ENCODE measurements at places on chromosomes 5 and 9.

DNA sequence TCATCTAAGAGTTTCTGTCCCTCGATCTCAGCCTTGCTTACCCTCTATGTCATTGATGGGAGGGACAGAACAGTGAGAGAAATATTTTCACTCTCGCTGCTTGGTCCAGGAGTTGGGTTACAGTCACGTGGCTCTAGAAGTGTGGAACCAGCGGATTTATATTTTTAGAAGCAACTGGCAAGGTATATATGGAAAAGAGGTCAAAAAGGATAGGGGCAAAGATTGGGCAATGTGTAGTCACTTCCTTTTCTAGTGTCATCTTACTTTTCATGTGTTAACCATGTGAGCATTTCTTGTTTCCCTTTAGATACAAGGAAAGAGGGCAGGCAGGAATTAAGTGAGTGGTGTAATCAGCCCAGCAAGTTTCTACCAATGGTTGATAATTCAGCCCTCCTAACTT, 111.5 kb upstream of the ZNF366 start:
- no peaks in the 10 kb centered on the region for H3K4me1 ChIP-seq
- no peak for DNase-seq
- H3K4me3 ChIP-seq, result no peak overlapping the region

DNA sequence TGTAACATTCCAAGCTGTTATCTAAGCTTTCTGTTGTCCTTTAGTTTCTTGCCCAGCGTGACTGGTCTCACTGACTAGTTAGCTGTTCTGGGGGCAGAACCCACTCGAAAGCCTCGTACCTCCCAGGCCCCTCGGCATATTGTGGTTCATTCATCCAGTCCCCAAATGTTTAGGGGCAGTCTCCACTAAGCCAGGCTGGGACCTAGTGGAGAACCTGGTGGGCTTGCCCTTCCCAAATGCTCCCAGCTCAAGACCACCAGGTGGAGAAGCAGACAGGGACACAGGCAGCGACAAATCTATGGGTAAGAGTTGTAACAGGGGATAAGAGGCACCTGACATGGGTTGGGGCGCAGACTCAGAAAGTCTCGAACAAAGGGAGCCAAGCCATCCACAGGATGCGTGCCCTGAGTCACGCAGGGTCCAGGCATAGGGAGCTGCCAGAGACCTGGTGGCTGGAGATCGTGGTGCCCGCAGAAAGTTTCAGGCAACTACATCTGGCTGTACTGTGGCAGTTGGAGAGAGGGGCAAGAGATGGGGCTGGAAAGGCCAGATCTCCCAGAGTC, 851 bp upstream of the EEIG1 start:
- peak overlapping the region; percentile 80 for H3K27ac ChIP-seq
- peak overlapping the region; percentile 30 for H3K4me3 ChIP-seq
- no peak for DNase-seq
- no peaks in the 10 kb centered on the region for H3K36me3 ChIP-seq

DNA sequence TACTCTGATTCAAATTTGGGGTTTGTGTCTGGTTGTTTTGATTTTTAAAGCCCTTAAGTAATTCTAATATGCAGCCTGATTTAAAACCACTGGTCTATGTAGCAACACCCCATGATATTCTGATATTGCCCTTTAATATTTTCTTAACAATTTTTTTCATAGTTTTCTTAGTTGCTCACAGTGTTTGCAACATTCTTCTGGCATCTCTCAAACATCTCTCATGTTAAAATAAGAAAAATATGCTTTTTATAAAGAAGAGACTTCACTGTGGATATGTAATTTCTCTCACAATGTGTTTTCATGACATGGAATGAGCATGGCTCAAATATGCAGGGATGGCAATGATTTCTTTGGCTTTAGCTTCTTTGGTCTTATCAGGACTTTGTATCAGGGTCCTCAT, 183.7 kb downstream of the TAF11L14 start:
- H3K27me3 ChIP-seq, result no peaks in the 10 kb centered on the region
- H3K27ac ChIP-seq, result no peak overlapping the region
- H3K4me1 ChIP-seq, result no peaks in the 10 kb centered on the region
- H3K36me3 ChIP-seq, result no peaks in the 10 kb centered on the region

- H3K4me1 ChIP-seq, result no peaks in the 10 kb centered on the region
- DNase-seq, result no peak
- H3K36me3 ChIP-seq, result no peaks in the 10 kb centered on the region
- H3K27ac ChIP-seq, result no peak overlapping the region
These were observed 130.9 kb downstream of the PALM2AKAP2 start for GRCh38 chr9:109910671-109911518.

- DNase-seq, result no peak
- no peak overlapping the region for H3K27ac ChIP-seq
- H3K27me3 ChIP-seq, result no peaks in the 10 kb centered on the region
- H3K36me3 ChIP-seq, result no peaks in the 10 kb centered on the region
- no peak overlapping the region for H3K4me3 ChIP-seq
These were observed 253.1 kb upstream of the PANK3 start for GRCh38 chr5:168832308-168832707.

DNA sequence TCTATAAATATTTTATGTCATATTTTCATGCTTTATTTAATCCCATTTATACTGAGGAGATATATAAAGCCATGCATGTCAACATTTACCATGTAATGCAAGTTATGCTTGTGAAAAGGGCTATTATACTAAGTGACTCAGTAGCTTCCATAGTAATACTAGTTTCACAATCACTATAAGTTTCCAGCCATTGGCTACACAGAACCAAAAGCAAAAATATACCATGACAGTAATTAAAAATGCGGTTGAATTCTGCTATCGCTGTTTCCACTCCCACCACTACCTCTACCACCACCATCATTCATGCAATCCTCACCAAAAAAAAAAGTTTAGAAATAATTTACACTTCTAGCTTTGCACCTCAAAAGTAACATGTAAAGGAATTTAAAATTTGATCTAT, 60.2 kb downstream of the MLLT3 start:
- H3K4me1 ChIP-seq, result peaks cover 9% of the 10 kb centered on the region
- H3K36me3 ChIP-seq, result no peaks in the 10 kb centered on the region
- DNase-seq, result no peak

GRCh38 chr9:70406434-70406862, 8.0 kb downstream of the KLF9 start:
- DNase-seq, result peak; percentile 64
- H3K4me3 ChIP-seq, result no peak overlapping the region
- H3K27ac ChIP-seq, result peak overlapping the region; percentile 64
- no peaks in the 10 kb centered on the region for H3K36me3 ChIP-seq
- no peaks in the 10 kb centered on the region for H3K27me3 ChIP-seq
- peaks cover 16% of the 10 kb centered on the region for H3K4me1 ChIP-seq

- no peak overlapping the region for H3K4me3 ChIP-seq
- H3K36me3 ChIP-seq, result peaks cover 3% of the 10 kb centered on the region
- H3K27ac ChIP-seq, result no peak overlapping the region
- H3K27me3 ChIP-seq, result no peaks in the 10 kb centered on the region
- peaks cover 27% of the 10 kb centered on the region for H3K4me1 ChIP-seq
- no peak for DNase-seq
These were observed 2.5 kb upstream of the QSOX2 start for GRCh38 chr9:136247947-136248637.

- DNase-seq, result no peak
- H3K4me1 ChIP-seq, result no peaks in the 10 kb centered on the region
- no peaks in the 10 kb centered on the region for H3K36me3 ChIP-seq
These were observed at the start of gene CARTPT for GRCh38 chr5:71719063-71719964. Gene CARTPT, plus strand, starts transcription at chr5:71719275. Its CDS starts 19 bp downstream, at chr5:71719294.

DNA sequence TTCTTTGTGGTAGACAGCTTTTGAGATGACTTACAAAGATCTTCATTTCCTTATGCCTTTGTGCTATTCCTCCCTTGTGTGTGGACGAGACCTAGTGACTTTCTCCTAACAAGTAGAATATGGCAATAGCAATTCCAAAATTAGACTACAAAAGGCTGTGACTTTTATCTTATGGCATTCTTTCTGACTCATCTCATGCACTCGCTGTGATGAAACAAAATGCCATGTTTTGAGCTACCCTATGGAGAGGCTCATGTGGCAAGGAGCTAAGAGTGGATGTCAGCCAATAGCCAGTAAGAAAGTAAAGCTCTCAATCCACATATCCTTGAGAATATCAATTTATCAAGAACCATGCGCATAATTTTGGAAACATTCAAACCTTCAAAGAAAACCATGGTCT, 380.5 kb upstream of the SMC2 start:
- no peaks in the 10 kb centered on the region for H3K36me3 ChIP-seq
- no peak for DNase-seq
- no peaks in the 10 kb centered on the region for H3K27me3 ChIP-seq
- H3K4me1 ChIP-seq, result no peaks in the 10 kb centered on the region

DNA sequence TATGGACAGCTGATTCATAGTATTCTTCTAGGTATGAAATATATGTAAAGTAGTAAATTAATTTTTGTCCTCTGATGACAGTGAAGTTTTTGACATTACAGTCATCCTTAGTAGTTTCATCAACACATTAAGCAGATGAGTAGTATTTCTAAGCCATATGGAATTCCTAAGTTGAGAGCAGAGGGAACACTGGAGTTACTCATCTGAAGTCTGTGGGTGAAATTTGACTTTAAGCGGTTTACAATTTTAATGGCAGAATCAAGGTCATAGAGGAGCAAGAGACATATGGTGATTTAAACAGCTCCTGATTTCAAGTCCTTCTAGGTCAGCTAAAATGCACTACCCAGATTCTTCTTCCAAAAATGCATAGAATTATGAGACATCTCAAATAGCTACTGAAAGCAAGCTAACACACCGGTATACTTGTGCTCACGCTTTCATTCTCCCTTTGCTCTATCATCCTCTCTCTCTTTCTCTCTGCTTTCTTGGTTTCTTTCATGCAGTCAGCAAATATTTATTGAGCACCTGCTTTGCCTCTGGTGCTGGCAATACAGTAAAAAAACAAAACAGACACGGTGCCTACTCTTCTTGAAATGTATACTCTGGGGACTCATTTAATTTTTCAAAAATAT, 235.9 kb downstream of the FER start:
- no peaks in the 10 kb centered on the region for H3K4me1 ChIP-seq
- DNase-seq, result no peak
- H3K27me3 ChIP-seq, result no peaks in the 10 kb centered on the region
- H3K36me3 ChIP-seq, result no peaks in the 10 kb centered on the region
- H3K4me3 ChIP-seq, result no peak overlapping the region
- H3K27ac ChIP-seq, result no peak overlapping the region

DNA sequence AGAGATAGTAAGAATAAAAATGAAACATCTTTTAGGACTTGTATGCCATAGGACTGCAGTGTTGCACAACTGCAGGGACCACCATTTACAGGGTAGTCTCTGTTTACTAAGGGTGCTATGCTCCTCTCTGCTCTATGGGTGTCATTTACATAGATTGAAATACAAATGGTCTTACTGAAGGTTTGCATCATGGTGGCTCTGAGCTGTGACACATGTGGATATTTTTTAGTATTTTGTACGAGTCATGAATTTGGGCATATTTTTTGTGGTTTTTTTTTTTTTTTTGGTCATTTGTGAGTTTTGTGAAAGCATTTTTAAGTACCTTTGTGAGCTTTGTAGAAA, 47.4 kb downstream of the CSNK1G3 start:
- no peaks in the 10 kb centered on the region for H3K27me3 ChIP-seq
- DNase-seq, result no peak
- H3K4me3 ChIP-seq, result no peak overlapping the region
- H3K4me1 ChIP-seq, result no peaks in the 10 kb centered on the region
- H3K36me3 ChIP-seq, result no peaks in the 10 kb centered on the region

DNA sequence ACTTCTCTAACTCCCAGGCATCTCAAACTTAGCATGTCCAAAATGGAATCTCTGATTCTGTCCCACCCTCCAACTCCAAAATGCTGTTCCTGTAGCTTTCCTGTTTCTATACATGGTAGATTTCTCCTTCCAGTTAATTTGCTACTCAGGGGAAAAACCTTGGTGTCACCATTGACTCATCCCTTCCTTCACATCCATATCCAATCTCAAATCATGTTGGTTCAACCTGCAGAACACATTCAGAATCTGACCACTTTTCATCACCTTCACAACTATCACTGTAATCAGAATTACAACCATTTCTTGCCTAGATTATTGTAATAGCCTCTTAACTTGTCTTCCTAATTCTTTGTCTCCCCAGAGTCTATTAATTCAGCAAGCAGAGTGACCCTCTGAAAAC, 10.8 kb downstream of the RIOK2 start:
- no peaks in the 10 kb centered on the region for H3K4me1 ChIP-seq
- no peak for DNase-seq
- no peak overlapping the region for H3K4me3 ChIP-seq
- H3K27ac ChIP-seq, result no peak overlapping the region
- no peaks in the 10 kb centered on the region for H3K27me3 ChIP-seq

GRCh38 chr9:1125741-1126140, 75.6 kb downstream of the DMRT2 start:
- no peaks in the 10 kb centered on the region for H3K36me3 ChIP-seq
- H3K4me1 ChIP-seq, result peaks cover 11% of the 10 kb centered on the region

DNA sequence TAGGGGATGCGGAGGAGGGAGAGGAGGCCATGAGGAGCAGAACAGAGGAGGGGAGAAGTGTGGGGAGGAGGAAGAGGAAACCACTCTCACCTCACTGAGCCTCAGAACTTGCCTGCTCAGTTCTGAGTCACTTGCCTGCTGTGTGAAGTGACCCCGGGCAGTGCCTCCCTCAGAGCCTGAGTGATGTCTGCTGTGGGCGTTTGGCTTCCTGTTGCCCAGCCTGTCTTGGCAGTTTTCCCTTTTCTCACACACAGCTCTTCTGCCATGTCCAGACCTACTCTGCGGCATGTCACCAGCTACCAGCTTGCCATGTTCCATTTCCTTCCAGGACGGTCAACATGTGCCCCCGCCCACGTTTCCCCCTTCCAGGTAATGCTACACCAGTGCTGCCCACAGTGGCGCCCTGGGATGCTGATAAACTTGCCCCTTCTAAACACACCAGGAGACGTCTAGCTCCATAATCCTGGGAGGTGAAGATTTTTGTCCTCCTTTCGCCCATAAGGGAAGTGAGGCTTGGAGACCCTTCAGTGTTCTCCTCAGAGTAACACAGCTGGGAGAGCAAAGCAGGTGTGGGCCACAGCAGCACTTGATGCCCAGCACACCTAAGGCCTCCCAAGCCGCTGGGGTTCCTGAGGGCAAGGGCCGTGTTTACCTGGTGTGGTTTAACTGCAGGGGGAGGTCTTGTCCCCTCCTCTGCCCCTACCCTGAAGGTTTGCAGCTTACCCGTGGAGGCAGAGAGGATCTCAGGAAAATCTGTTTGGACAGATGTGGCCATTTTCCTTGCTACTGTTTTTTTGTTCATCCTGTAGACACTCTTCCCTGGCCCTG, 63.8 kb upstream of the RNF130 start:
- H3K27ac ChIP-seq, result no peak overlapping the region
- peak; percentile 86 for DNase-seq
- no peaks in the 10 kb centered on the region for H3K4me1 ChIP-seq
- H3K27me3 ChIP-seq, result no peaks in the 10 kb centered on the region

Data from common myeloid progenitor, CD34-positive (primary cell).